ENCODE measurements at places on chromosomes 4 and X.

DNA sequence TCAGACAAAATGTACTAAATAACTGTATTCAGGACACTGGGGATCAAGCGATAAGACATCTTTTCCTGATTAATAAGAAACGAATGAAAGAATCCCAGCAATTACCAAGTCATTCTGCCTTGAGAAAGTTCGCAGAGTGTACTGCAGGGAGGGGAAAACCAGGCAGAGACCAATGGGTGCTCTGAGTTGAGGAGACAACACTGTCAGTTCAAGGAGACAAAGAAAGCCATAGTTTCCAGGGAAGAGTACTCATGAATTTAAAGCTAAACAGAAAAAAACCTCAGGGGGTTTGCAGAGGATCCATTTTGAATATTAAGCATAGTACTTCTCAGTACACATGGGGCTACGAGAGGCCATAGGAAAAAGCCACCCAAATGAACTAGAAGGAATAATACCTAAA, 573.0 kb downstream of the KCTD8 start:
- no peak for DNase-seq

GRCh38 chr4:77994194-77994721, 62.9 kb upstream of the FRAS1 start:
- no peak for DNase-seq

- DNase-seq: no peak
These were observed 192.5 kb downstream of the SOWAHB start for GRCh38 chr4:76705472-76705871.

GRCh38 chr4:95129821-95130311, 372.1 kb downstream of the BMPR1B start:
- DNase-seq: no peak

All from CD4-positive, alpha-beta T cell treated with Interleukin-2 at 100 ng/mL for 4 hours (primary cell).